ENCODE measurements at places on chromosomes 4 and X.

DNA sequence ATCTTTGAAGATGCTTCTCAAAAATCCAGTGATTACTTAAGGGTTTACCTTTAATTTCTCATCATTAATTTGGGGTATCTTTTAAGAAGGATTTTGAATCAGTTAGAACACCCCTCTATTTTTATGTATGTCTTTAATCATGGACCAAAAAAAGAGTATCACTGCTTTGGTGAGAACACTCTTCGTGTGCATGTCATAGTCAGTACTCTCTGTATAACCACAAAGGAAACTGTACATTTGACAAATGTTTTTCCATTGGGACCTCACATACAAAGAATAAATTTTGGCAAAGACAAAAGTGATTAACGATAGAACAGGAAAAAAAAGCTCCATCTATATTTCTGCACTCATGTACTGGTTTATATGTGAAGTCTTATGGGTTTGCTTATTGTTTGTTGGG lies 31.3 kb downstream of the FAM241A start:
- no peak for DNase-seq

- DNase-seq = no peak
Measured at GRCh38 chr4:5027346-5027745, 8.1 kb upstream of the CYTL1 start.

- DNase-seq = no peak
Measured at GRCh38 chrX:64867217-64867616, 109.0 kb downstream of the ZC4H2 start.

DNA sequence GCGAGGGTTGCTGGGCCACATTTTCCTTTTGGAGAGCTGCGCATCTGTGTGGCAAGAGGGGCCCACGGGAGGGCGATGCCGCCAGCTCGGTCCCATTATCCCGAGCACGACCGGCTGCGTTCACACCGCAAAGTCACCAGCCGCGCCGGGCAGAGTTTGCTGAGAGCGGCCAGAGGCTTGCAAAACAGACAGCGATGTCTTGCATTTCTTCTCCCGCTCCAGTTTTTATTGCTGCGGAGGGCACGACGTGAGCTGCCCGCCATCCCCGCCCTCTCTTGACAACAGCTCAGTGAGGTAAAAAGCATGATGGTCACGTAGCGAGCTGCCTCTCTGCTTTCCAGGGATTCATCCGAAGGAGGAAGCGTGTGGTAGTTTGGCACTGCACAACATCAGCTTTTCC lies 102.1 kb upstream of the TENM3 start:
- no peak for DNase-seq

- DNase-seq = no peak
Measured at GRCh38 chr4:43049326-43049725, 156.8 kb downstream of the GRXCR1 start.

DNA sequence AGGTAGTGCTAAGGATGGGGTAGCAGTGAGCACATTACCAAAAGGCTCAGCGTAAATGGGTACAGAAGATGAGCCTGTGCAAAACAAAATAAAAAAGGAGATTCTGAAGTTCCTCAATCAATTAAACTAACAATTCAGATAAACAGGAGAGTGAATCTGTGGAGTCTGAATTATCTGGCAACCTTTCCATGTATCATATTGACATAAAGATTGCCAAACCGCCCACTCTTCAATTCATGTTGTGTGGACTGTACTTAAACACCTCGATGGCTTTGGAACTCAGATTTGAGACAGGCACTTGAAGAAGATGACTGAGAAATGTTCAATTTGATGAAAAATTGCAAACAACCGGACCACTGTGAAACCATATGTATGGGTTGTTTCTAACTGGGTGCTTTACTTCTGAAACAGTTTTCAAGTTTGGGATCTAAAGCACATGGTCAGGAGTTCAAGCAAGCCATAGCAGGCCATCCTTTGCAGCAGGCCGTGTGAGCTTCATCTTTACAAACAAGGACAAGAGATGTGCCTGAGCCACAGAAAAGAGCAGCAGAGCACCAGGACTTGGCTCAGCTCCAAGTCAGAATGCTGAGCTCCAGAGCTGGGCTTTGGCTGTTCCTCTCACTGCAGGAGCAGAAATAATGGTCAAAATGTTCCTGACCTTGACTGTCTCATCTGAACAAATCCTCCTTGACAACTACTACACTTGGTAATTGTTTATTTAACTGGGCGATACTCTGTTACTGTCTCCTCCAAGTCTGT lies 108.1 kb downstream of the MGST2 start:
- DNase-seq = no peak

DNA sequence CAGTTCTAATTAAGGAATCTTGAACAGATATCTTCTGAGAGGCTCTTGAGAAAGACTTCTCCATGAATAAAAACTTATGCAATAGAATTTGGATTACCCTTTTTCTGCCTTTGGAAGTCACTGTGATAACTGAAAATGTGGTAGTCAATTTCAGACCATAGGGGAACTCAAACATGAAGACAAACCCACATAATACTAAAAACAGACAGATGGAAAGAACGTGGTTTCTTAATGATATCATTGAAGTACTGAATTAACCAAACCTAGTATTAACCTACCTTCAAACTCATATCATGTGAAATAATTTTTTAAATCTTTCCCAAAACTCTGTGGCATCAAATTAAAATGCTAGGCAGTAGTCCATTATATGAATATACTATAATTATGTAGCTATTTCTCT lies 153.5 kb downstream of the CAMK2D start:
- DNase-seq = no peak
